DMS53 (cell line): ENCODE measurements at places on chromosomes 11 and 22.

- peak; percentile 34 for DNase-seq
Observed at GRCh38 chr11:488992-489391, 18.1 kb downstream of the RNH1 start.

- DNase-seq: no peak
Observed at GRCh38 chr11:19395050-19395449, 154.3 kb upstream of the E2F8 start.

DNA sequence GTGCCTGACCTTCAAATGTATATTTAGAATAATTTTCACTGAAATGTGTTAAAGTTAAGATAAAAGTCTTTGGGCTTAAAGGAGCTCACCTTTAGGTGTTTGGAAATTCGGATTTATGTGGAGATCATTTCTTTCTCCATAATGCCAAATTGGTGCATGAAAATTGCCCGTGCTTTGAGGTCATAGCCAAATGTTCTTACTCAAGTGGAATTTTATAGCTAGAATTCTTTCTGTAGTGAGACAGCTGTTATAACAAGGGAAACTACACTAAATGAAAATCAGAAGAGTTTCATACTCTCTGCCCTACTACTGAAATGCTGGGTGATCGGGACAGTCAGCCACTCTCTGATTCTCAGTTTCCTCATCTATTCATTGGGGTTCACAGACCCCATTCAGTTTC lies 89.5 kb upstream of the DBX1 start:
- DNase-seq: no peak

- DNase-seq: no peak
Observed at GRCh38 chr11:8083088-8083395, 2.0 kb downstream of the TUB start.

GRCh38 chr11:112085822-112086421 lies 634 bp downstream of the TIMM8B start:
- peak; percentile 65 for DNase-seq

- DNase-seq: peak; percentile 60
Observed at GRCh38 chr22:35310556-35311550, 11.2 kb downstream of the TOM1 start.

- DNase-seq: peak; percentile 24
Observed at GRCh38 chr11:33507967-33508366, 192.7 kb downstream of the C11orf91 start.

- DNase-seq: no peak
Observed at GRCh38 chr11:34233215-34233614, 124.6 kb downstream of the ABTB2 start.

DNA sequence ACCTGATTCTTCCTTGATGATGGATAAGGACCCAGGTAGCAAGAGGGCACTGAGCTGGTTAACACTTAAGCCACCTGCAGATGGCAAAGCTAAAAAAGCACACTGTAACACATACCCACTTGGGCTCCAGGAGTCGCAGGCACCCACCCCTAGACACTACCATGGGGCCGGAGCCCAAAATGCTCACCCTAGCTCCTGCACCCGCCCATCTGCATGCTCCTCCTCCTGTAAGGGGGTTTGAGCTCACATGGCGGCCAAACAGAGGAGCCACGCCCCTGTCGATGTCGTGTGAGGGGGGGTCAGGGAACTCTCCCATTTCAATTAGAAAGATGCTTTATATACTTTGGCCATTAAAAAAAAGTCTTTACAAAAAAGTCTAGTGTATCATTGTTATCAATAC lies 370.7 kb downstream of the DLG2 start:
- DNase-seq: no peak

DNA sequence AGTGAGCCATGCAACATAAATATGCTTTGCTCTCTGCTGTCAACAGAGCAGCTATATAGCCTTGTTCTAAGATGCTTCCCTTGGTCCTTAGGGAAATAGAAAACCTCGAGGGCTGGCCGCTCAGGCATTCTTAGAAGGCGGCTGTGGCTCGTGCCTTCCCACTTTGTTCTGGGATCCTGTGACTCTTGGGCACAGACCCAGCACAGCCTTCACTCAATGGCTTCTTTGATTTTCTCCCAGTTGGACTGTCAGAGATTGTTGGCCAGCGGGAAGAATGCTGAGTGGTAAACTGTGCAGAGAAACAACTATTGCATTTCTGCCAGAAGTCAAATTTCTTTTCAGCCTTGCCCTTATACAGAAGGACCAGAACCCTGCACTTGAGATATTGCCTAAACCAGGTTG lies 9.5 kb upstream of the MICAL2 start:
- DNase-seq: no peak

- DNase-seq: no peak
Observed at GRCh38 chr22:41488076-41488475, 19.2 kb downstream of the ACO2 start.

DNA sequence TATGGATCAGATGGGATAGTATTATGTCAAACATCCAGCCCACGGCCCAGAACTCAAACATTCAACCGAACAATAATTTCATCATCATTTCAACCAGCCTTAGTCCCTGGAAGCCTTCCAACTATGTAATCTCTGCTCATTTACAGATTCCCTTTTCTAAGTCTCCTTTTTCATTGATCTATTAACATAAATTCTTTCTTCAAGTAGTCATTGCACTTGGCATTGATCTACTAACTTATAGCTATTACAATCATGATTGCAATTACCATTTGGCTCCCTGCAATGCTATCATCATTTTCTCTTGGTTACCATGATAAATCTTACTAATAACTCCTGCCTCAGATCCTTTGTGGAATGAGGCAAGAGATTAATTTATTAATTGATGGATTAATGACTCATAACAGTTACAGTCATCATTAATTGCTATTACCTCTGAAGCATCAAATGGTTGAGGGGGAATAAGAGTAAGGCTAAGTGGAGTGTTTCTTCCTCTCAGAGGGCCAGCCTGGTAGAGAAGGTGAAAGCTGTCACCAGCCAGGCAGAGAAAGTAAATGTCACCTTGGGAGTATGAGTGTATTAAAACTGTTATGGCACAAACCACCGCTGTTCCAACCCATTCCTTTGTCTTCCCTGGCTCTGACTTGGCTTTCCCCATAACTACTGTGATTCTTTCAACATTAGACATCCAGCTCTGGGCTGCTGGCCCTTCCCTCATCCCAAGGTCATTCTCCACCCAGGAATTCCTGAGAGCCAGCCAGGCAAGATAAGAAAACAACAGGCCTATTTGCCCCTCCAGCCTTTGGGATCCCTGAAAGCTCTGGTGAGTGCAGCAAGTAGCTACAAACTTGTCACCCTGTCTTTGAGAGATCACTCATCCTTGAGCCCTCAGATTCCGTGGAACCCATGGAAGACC lies 174.7 kb downstream of the RRAS2 start:
- DNase-seq: no peak

DNA sequence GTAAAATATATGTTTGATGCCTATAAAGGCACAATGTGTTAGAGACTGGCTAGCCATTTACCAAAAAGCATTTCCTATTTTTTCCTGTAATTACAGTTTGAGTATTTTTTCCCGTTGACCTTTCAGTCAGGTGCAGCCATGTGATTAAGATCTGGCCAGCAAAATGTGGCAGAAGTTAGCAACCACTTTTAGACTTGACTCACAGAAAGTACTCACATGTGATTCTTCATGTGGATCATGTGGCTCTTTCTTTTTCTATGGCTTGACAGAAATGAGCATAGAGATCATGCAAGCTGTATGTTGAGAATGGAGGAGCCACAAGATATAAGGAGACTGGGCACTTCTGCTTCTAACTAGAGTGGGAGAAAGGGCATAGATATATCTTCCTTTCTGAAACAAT lies 27.3 kb upstream of the RAB38 start:
- DNase-seq: no peak

- peak; percentile 75 for DNase-seq
Observed at GRCh38 chr11:99739464-99740089, 718.8 kb downstream of the CNTN5 start.

- peak; percentile 94 for DNase-seq
Observed at GRCh38 chr11:77407613-77408012, 66.3 kb downstream of the PAK1 start.

GRCh38 chr11:910044-910588 lies 494 bp downstream of the CHID1 start:
- DNase-seq: peak; percentile 71

GRCh38 chr11:12914400-12914912 lies 94.7 kb upstream of the RASSF10 start:
- peak; percentile 47 for DNase-seq

DNA sequence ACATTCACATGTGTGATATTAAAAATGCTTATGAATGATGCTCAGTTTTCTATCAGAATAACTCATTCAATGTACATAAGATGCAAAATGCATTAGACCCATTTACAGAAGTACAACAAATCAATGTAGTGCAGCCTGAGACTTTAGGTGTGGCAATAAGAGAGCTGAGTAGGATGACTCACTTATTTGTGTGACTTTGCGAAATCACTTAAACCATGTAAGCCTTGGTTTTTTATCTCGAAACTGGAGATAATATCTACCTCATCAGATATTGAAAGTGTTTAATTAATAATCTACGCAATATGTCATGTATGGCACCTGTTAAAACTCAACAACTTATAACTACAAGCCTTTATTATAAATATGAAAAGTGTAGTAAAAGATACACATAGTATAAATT lies 105.7 kb upstream of the LUZP2 start:
- DNase-seq: peak; percentile 52

DNA sequence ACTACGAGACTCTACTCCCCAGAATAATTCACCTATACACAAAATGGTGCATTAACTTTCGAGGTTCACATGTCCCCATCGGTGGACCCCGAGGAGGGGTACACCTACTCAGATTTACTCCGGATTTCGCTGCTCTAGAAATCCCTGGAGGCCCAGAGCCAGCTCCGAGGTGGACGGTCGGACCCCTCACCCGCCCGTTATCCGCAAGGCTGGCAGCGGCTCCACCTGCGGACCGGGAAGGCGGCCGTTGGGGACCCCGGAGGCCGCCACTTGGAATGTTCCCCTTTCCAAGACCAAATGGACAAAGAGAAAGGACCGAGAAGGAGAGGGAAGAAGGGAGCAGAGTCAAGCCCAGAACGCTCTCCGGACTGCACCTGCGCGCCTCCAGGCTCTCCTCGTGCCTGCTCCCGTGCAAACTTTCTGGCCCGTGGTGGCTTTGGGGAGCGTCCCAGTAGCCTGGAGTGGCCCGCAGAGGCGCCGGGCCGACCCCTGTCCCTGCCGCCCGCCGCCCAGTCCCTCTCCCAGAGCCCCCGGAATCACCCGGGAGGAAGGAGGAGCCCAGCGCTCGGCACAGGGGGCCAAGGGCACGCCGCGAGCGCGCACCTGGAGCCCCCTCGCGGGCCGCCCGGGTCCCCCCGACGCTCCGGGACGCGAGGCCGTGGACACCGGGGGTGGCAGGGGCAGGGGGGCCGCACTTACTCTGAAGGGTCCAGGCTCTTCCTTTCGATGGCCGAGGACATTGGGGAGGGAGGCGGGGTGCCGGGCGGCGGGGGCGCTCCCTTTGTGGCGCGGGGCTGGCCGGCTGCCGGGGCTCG lies 23.0 kb downstream of the LMO2 start:
- peak; percentile 31 for DNase-seq

- DNase-seq: no peak
Observed at GRCh38 chr11:68213135-68213515, at the start of gene KMT5B. TSS of gene KMT5B (minus strand) at chr11:68213296. CDS start at chr11:68190076, 23,220 bp downstream.

DNA sequence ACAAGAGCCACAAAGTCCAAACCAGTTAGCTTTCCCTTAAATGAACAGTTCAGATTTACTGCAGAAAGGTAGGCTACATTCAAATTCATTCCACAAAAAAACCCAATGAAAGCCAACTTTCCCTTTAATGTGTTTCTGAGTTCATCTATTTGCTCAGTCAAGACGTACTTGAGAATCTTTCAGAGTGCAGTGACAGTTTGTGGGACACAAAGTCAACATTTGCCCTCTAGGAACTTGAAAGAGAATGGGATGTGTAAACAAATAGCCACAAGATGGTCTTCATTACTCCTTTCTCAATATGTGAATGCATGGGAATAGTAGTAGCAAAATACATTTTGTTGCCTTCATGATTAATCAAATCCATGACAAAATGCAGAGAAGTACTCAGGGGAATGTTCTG lies 15.8 kb downstream of the RTCB start:
- peak; percentile 3 for DNase-seq

- no peak for DNase-seq
Observed at GRCh38 chr11:71139516-71140205, 112.7 kb downstream of the SHANK2 start.

DNA sequence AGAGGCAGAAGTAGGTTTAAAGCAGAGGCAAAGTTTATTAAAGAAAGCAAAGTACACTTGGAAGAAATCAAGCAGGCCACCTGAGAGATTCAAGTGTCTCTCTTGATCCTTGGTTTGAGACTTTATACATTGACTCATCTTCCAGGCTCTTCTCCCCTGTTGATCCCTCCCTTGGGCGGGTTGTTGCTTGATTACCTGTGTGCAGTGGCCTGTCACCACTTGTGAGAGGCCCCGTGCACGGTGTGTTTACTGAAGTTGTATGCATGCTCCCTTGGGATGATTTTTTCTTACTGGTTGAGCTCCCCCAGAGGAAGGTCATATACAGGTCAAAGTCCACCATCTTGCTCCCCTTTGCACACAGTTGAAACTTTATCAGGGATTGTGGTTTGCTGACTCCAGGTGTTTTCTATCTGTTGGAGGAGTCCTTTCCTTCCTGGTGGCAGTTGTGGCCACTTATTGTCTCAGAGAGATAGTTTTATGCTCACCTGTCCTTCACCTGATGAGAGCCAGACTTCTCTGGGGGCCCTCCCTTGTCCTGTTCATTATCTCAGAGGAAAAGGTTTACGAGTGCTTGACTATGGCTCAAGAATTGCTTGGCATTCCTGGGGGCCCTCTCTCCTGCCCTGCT lies 16.3 kb upstream of the RBMXL2 start:
- peak; percentile 67 for DNase-seq

DNA sequence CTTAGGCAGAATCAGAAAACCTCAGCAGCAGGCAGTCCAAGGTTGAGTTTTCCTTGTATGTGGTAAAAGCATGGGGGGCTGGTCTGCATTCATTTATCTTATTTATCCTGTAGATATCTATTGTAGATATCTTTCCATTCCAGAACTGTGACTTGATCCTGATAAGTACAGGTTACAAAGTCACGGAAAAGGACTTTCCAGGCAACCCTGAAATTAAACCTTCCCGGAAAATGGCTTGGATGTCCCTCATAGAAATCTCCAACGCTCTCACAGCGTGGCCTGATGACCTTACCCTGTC lies 48.8 kb upstream of the MYO18B start:
- no peak for DNase-seq

GRCh38 chr22:48335442-48336139 lies 1492.1 kb downstream of the BRD1 start:
- DNase-seq: no peak

DNA sequence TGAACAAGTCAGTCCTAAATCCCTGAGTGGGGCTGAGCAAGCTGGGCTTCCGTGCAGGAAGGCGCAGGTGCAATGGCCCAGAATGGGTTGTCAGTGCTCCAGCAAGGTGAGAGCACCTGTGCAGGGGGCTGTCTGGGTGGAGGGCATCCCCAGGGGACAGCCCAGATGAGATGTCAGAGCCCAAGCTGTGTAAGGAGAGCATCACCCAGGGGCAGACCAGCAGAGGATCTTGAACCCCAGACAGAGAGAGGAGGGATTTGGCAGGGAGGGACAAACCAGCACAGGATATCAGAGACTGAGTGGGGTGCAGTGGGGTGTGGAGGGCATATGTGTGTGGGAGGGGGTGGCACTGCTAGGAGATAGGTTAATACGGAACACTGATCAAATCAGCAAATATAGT lies 114.9 kb upstream of the TMEM45B start:
- DNase-seq: no peak
